ENCODE measurements at places on chromosomes 13 and 19.
A peak's percentile ranks its signal among the peaks of the same experiment; 100 is the strongest.

GRCh38 chr19:7668842-7669241 lies at the start of gene RETN:
Gene RETN, plus strand, starts transcription at chr19:7669049. Its CDS starts 278 bp downstream, at chr19:7669327.
- no peak for DNase-seq

GRCh38 chr19:19946226-19946625 lies 45.5 kb downstream of the ZNF93 start:
- no peak for DNase-seq

DNA sequence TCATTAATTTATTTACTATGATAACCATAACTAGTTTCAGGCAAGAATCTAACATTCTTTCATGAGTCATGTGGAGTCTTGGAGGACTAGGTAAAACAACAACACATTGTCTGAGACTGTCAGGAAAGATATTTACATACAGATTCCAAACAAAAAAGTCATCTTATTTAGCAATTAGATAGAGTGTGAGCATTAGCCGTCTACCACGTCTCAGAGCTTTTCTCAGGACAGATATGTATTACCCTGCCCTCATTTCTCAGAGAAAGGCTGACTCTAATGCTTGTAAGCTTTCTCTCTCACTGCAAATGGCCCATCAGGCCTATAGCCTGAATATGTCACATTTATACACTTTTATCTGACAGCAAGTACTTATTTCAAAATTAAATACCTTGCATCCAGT lies 312.1 kb upstream of the PCDH20 start:
- DNase-seq: no peak

- DNase-seq: no peak
These were observed 12.9 kb upstream of the SLC25A41 start for GRCh38 chr19:6446452-6446851.

- no peak for DNase-seq
These were observed 83.5 kb downstream of the PCDH9 start for GRCh38 chr13:67146523-67147130.

DNA sequence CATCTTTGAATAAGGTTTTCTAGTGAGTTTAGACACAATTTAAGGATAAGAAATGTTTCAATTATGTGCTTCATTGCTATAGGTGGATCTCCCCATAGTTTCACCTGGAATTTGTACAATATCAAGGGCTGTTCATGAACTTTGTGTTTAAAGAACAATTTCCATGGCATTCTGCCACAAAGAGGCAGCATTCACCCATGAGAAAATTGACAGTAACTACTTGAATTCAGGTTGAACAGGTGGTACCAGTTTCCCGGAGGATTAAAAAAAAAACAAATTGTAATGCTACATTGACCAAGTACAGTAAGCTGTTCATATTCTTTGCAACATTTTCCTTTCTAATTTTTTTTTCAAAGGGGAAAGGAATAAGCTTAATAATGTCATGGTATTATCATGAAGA lies 9.1 kb downstream of the SLITRK5 start:
- DNase-seq: peak; percentile 81

DNA sequence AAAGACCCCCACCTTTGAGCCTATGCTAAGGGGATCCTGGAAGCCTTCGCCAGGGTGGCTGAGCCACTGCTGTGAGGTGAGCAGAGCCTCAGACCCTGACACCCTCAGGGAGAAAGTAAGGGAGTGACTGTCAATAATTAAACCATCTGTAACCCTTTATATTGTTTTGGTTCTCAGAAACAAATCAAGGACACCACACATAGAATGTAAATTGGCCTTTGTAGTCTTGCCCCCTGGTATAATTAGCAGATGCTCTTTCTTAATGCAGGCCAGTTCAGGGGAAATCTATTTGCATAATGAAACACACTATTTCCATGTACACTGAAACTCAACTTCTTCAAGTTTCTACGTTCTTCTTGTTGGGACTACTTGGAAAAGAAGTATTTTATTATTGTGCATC lies 127.7 kb upstream of the EDNRB start:
- no peak for DNase-seq

DNA sequence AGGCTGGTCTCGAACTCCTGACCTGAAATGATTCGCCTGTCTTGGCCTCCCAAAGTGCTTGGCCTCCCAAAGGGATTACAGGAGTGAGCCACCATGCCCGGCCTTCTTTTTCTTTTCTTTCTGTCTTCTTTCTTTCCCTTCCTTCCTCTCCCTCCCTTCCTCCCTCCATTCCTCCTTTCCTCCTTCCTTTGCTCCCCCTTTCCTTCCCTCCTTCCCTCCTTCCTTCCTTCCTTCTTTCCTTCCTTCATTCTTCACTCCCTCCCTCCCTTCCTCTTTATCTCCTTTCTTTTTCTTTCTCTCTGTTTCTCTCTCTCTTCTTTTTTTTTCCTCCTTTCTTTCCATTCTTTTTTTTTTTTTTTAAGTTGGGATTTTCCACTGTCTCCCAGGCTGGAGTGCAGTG lies 12.1 kb downstream of the C3 start:
- DNase-seq: no peak

Measured in OCI-LY7 (cell line).